ENCODE measurements at places on chromosomes 13 and 19.
A peak's percentile ranks its signal among the peaks of the same experiment; 100 is the strongest.

GRCh38 chr19:7000333-7000732, 20.9 kb downstream of the MBD3L2B start:
- DNase-seq, result no peak

- DNase-seq, result no peak
These were observed 334.3 kb downstream of the MTUS2 start for GRCh38 chr13:29154390-29154789.

DNA sequence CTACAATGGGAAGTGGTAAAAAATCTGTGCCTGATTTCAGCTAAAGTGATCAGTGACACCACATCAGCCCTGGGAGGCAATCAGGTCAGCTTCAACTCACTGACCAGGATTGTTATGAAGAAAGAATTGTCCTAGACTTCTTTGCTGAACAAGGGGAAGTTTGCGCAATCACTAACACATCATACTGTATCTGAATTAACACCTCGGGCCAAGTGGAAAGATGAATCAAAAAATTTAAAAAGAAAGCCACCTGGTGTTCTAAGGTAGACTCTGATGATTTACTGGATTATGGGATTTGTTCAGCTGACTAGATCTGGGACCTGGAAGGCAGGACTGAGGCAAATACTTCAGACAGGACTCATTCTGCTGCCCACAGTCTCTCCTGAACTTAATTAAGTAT, 161.8 kb downstream of the DIAPH3 start:
- DNase-seq, result no peak

DNA sequence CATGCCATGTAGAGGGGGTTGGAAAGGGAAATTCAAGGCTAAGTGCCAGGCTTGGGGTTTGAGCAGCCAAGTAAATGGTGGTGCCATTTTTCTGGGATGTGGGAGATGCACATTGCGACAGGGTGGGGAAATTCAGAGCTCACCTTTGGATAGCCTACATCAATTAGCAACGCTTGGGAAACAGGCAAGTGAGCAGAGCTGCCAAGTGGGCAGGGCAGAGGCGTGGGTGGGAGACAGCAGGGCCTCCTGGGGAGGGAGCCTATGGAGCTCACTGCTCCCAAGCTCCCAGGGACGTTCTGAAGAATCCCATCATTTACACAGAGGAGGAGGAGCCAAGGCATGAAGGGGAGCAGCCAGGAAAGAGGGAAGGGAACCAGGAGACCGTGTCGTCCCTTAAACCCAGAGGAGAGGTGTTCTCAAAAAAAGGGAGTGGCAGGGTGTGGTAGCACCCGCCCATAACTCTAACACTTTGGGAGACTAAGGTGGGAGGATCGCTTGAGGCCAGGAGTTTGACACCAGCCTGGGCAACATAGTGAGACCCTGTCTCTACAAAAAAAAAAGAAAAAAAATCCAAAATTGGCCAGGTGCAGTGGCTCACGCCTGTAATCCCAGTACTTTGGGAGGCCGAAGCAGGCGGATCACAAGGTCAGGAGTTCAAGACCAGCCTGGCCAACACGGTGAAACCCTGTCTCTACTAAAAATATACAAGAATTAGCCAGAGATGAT, 11.5 kb upstream of the CCNE1 start:
- no peak for DNase-seq

GRCh38 chr19:54668353-54668752, 5.6 kb downstream of the LILRB4 start:
- DNase-seq, result no peak

DNA sequence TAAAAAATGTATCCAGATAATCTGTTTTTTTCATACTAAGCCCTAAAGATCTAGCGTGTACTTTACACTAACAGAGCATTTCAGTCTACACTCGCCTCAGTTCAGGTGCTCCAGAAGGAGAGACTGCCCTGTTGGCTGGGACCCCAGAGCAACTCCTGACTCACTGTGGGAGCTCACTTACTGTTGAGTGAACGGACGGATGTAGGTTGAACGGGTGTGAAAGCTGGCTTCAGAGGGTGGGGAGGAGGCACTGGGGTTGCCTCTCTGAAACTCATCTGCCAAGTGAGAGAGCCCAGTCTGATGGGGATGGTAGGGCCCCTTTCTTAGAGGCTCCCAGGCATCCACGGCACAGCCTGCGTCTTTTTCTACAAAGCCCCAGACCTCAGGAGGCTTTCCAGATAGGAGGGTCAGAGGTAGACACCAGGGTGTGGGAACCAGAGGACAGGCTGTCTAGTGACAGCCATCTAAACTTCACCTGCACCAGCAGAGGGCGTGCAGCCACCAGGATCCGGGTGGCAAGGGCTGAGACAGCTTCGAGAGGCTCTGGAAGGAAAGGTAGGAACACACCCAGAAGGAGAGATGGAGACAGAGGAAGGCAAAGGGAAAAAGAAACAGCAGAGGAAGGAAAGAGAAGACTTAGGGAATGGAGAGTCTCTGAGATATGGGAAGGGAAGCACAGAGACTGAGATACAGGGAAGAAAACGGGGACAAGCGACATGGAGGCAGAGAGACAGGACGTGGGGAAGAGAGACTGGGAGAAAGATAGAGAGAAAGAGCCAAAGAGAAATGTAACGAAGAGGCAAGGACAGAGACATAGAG, 3.7 kb downstream of the KASH5 start:
- peak; percentile 75 for DNase-seq

DNA sequence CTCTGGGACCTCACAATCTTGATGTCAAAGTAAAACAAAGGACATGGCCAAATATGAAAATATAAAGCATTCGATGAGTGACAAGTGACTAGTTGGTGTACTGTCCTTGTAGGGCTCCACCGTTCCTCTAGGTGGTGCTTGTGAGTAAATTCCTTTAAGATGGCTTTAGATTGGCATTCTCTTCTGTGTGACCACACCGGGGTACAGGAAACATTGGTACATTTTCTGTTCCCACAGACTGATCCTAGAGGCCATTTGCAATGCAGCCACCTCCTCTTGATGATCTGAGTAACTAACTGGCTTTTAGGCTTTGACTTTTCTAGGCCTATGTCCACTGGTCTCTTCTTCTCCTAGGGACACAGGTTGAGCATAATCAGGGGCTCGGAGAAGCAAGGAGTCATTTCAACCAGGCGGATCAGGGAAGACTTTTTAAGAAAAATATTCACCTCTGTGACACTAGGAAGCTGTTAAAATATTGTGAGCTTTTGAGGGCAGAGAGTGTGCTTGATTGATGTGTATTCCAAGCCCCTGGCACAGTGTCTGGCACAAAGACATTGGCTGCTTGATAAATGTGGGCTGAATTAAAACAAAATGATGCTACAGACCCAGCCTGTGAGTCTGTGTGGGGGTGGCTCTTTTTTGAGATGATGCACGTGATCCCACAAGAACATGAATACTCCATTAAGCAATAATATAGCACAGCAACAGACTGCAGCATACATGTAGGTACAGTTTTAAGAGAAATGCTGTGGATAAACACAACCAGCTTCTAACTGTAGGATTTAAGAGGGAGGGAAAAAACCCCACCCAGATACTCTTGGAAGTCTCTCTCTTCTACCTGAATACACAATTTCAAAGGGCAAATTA, 21.0 kb downstream of the EPSTI1 start:
- DNase-seq, result peak; percentile 30

DNA sequence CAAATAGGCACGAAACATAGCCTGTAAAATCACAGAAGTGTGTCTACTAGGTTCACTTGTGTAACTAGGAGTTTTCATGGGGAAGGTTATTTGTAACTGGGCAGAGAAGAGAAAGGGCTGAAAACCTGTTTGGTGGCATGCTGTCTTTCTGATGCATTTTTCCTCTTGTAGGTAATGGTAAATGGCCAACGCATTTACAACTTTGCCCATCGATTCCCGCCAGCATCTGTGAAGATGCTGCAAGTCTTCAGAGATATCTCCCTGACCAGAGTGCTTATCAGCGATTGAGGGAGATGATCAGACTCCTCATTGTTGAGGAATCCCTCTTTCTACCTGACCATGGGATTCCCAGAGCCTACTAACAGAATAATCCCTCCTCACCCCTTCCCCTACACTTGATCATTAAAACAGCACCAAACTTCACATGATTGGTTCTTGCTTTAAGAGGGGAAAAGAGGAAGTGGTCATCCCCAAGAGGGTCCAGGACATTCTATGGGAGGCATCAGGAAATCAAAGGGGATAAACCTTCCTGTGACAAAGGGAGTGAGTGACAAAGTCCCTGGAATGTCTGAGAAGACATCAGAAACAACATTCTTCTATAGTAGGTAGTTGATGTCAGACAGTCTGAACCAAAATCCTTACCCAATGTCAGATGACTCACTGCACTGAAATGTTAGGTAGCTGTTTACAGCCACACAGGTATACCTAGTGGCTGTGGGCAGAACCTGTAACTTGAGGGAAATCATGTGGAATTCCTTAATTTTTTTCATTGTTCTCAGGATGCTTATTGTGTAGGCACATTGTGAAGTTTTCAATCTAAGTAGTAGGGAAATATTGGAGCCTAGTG, 5.0 kb downstream of the LGALS14 start:
- DNase-seq, result no peak

GRCh38 chr19:7831452-7831851, 1.4 kb downstream of the EVI5L start:
- no peak for DNase-seq

GRCh38 chr13:101978552-101979315, 423.1 kb downstream of the FGF14 start:
- no peak for DNase-seq

- DNase-seq, result no peak
These were observed 12.2 kb downstream of the CIC start for GRCh38 chr19:42281146-42281826.

- DNase-seq, result no peak
These were observed 261.9 kb downstream of the KCNRG start for GRCh38 chr13:50277127-50277526.

DNA sequence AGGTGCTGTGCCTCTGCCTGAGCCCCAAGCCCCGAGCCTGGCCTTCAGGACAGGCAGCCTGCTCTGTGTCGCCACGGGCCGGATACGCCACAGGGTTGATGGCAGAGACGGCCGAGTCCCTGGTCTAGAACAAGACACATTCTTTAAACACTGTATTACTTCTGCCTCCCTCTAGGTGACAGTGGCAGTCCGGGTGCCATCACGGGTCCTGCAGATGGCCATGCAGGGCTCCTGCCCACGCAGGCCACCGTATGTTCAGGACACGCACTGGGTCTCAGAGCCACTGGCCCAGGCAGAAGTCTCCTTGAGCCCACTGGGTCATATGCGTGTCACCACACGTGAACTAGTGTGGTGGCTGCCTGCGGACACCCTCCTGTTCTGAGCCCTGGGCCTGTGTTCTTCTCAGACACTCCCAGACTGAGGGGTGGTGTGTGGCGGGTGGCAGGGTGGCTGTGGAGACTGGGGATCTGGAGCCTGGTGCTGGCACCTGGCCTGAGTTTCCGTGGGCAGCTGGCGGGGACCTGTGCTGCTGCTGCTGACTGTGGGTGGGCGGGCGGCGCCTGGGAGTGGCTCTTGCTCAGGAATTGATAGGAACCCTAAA, 4.4 kb downstream of the PLEKHJ1 start:
- DNase-seq, result no peak

DNA sequence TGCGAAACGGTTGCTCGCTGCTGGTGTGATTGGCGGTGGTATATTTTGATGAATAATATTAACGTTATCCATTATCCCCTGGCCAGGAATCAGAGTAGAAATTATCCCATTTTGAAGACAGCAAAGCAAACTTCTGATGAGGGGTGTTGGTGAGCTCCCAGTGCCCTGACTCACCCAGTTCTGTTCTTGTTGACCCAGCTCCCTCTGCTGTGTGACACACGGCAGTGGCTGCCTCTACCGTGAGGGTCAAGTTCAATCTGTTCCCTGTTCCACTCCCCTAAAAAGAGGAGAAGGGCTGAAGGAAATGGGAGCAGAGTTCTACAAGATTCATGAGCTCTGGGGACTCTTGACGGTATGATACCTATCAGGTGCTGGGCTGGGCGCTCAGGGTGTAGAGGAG, 2.0 kb downstream of the CAMSAP3 start:
- no peak for DNase-seq

GRCh38 chr19:38224014-38224862, at the start of gene DPF1:
Gene DPF1, minus strand, starts transcription at chr19:38224222. Its CDS starts 80 bp downstream, at chr19:38224142.
- DNase-seq, result peak; percentile 55

DNA sequence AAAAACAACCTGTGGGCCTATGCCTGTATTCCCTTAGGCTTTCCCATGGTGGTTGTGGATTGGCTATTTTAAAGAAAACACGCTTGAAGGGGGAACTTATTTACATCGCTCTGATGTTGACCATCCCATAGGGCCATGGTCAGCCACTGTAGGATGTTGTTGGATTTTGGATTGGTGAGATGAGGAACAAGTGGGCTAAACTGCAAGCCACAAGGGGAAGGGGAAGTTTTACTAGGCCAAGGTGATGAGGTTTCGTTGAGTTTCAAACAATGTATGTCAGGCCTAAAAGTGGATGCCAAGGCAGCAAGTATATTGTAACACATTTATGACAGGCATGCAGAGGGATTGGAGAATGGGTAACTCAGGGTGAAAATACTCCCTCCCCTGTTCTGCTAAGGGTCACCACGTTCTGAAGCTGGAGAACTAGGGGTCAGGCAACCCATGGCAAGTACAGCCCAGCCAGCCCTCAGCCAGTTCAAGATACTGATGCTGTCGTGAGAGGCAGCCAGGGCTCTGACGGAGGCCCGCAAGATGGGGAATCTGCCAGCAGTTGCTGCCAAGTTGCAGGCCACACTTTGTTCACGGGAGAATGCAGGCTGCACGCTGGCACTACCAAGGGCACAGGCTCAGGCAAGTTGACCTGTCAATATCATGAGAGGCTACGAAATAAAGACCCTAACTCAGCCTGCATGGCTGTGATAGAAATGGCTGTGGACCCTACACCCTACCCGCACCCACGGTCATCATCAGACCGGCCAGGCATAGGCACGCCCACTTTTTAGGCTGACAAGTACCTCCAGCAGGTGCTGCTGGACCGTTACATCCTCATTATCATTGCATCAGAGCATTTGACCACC, 11.1 kb downstream of the IRGC start:
- no peak for DNase-seq

- DNase-seq, result no peak
These were observed 2.2 kb upstream of the RAB11B start for GRCh38 chr19:8387688-8388611.

GRCh38 chr13:47598340-47598911, 402.6 kb downstream of the SUCLA2 start:
- DNase-seq, result no peak

DNA sequence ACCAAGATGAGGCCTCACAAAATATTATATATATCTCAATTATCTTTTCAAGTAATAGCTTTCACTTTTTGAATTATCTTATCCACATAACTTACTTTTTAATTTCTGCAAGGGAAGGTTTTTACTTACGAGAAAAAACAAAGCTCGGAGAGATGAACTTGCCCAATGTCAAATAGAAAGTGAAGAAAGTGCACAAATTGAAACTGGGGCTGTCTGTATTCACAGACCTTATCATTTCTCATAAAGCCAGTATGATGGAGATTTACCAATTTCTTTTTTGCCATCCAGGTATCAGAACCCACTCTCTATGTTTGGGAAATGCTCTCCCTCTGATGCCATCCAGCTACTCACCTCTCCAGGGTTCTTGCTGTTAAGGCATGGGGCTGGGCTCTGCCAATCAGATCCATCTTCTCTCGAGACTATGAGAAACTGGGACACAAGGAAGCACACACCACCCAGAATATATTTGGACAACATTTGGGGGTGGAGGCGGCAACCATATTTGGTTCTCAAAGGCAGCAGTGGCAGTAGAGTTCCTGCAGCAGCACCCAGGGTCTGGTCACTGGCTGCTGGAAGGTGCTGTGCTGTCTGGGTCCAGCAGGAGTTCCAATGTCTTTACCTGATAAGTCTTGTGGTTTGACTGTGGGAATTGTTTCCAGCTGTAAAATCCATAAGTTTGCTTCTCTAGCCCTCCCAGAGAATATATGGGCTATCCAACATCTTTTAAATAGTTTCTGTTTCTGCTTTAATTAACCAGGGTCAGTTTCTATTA, 45.8 kb upstream of the SCEL start:
- DNase-seq, result no peak
